AG20443 (cell line): ENCODE measurements at places on chromosomes 12 and 14.
A peak's percentile ranks its signal among the peaks of the same experiment; 100 is the strongest.

- DNase-seq = no peak
Observed at GRCh38 chr12:47773858-47774580, 981 bp downstream of the SLC48A1 start.

DNA sequence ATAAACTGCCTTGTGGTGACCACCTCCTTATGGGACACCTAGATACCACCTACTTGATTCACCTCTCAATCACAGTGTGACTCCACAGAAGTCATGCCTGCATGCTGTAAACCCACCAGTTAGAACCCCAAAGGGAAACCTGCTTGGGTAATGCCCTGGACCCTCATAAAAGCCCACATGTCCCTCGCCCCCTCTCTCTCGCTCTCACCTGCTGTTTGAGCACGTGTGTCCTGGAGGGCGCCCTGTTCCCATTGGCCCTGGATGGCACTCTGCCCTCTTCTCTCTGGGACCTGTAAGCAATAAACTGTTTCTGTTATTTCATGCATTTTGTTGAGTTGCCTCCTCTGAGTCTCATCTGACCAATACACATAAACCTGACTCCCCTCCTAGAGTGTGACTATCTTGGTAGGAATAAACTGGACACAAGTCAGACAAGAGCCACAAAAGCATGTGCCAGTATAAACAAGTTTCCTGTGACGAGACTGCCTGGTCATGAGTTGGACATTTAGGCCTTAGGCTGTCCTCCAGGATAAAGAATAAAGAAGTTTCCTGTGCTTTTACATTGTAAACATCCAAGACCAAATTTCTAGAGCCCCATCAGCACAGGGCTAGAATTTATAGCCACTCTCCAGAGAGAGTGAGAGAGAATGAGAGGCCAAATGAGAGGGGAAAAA is 8.6 kb downstream of the IFI27L2 start:
- peak; percentile 51 for DNase-seq

GRCh38 chr12:59833408-59833807 is 237.6 kb downstream of the SLC16A7 start:
- no peak for DNase-seq

DNA sequence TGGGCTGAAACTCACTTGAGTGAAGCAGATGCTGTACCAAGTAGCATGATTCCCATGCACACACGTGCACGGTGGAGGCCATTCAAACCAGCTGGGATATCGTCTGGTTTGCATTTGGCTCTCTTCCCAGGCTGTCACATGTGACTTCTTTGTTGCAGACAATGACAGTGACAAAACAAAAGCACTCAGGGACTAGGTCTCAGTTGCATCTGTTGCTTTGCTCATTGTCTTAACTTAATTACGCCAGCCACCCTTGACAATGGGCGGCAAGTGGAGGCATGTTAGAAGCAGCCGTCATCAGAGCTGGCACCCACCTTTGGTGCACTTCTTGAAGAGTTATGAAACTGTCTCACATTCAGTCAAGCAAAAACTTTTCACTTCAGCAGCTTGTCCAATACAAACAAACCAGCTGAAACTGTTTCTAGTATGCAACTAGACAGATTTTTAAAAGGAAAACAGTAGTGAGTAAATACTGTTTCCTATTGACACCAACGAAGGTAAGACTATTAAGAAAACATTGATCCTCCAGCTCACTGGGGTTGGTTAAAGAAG is 74.3 kb downstream of the IGF1 start:
- DNase-seq = peak; percentile 40

- peak; percentile 58 for DNase-seq
Observed at GRCh38 chr14:30005114-30005808, 77.6 kb upstream of the PRKD1 start.

DNA sequence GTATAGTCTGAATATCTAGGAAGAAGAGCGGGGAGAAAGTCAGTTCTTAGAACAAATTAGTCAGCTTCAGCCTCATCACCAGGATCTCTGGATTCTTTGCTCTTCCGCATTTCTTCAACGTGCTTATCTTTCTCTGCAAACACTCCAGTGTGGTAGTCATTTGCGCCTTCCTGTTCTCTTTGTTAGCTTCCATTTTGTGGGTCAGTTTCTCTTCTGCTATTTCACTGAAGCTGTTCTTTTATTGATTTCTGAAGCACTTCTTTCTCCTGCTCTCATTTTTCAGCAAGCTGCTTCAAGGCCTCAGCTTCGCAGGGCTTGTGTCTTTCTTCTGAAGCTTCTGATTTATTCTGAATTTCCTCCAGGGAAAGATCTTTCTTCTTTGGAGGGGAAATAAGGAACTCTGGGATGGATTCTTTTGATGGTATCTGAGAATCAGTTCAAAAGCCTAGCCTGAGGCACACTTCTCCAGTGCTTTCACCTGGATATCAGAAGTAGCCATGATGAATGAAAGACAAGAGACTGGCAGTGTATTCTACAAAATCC is 13.5 kb downstream of the AMN1 start:
- no peak for DNase-seq

- DNase-seq = no peak
Observed at GRCh38 chr14:46404865-46405811, 246.4 kb downstream of the RPL10L start.

DNA sequence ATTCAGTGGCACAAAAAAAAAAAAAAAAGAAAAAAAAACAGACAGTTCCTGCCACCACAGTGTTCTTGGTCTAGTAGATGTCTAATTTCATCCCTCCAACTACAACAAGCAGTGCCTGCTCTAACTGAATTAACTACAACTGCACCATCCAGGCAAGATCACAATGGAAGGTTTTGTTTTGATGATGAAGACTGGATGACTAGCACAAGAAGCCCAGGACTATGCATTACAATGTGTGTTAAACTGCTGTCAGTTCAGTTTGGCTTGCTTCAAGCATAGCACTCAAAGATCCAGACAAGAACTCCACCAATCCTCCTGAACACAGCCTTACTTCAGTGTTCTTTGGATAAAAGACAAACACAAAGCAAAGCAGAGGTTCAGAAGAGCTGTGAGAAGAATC is 279.9 kb downstream of the GRIN2B start:
- DNase-seq = no peak

DNA sequence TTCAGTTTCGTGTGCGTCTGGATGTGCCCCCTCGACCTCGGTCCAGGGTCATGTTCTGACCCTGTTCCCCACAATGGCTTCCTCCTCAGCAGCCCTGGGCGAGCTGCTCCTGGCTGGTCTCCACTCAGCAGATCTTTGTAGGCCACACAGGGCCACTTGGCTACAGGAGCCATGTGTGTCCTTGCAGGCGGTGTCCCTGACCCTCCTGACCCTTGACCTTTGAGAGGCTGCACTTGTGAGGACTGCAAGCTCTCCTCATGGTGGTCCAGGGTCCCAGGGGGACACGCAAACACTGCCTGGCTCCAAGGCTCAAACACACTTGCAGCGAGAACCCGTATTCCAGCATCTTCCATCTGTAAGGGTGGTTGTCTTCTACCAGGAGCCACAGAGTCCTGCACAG is 7.5 kb upstream of the SIVA1 start:
- no peak for DNase-seq

- peak; percentile 88 for DNase-seq
Observed at GRCh38 chr12:14260011-14260993, 105.2 kb upstream of the ATF7IP start.

DNA sequence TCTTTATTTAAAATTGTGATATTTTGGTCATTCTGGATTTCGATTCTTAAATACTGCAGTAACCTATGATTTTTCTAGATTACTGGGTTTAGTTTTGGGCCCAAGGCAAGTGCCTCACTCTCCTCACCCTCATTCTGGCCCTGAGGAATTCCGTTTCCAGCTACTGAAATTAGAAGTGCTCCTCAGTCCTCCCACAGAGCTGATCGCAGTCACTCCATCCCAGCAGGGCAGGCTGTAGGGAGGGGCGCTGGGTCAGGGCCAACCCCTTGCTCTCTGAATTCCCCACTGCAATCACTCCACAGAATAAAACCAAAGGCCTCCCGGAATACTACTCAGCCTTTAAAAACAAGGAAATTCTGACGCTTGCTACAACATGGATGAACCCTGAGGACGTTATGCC is 66.5 kb upstream of the DIO3 start:
- DNase-seq = no peak

GRCh38 chr14:51957950-51958349 is 31.4 kb upstream of the RTRAF start:
- no peak for DNase-seq

DNA sequence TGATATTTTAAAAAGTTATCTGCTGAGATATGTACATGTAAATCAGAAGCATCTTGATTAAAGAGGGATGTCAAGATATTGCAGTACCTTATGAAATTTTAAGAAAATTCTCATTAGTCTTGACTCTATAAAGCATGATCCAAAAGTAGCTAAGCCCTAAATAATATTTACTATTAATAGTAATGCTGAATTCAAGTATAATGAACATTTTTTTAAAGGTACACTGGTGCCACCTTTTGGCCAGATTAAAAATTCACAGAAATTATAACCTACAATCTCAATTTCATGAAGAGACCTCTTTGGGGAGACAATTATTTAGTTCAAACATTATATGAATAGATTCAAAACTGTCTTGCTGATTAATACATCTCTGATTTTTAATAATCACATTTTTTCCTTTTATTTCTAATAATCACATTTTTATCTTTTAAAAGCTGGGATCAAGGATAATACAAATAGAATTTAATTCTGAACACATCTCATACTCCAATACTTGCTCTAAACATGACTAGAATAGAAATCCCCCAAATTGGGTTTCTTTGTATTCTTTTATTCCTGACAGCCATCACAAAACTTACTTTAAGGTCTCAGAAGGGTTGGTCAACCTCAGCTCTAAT is 13.4 kb downstream of the AKAP5 start:
- peak; percentile 30 for DNase-seq

GRCh38 chr12:112852127-112852526 is 54.6 kb upstream of the OAS1 start:
- no peak for DNase-seq

GRCh38 chr14:86955771-86956354 is 1037.1 kb downstream of the GALC start:
- DNase-seq = no peak

GRCh38 chr12:129312048-129312447 is 458.8 kb downstream of the GLT1D1 start:
- DNase-seq = no peak

GRCh38 chr12:159156-159782 is 54.7 kb downstream of the SLC6A12 start:
- DNase-seq = no peak

DNA sequence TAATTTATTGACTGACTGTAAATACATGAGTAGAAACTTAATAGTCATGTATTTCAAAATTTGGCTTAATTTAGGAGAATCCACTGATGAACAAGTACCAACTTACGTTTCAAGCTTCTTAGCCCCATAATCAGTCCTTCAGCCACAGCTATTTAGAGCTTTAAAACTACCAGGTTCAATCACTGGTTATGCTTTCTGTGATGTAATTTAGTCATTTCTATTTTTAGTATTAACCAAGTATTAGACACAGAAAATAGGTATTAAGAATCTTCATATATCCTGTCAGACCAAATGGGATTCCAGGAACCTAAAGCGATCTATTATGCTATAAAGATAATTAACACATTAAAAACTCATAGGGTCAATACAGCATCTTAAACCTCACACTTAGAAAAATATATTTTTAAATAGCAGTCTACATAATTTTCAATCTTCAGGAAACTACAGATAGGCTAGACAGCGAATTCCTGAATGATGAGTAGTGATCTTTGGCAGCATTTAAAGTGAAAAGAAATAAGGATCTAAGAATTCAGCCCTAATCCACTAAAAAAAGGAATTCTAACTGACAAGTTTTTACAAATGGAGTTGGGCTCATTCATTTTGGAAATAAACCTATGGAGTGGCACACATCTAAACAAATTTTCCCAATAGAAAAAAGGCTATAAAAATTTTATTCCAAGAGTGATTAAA is 51.5 kb downstream of the ZC3H14 start:
- DNase-seq = peak; percentile 44

GRCh38 chr12:77667101-77667500 is 163.6 kb upstream of the NAV3 start:
- DNase-seq = no peak

DNA sequence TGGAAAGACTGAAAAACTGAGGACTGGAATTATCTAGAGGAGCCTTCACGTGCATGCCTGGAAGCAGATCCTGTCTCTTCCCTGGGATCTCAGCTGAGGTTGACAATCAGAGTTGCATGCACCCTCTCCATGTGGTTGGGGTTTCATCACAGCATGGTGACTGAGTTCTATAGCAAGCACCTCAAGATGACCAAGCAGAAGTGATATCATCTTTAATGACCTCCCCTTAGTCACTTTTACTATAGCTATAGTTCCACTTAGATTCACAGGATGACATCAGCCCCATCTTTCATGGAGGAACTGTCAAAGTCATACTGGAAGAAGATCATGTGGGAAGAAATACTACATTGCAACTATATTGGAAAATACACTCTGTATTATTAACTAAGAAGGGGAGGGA is 105.8 kb upstream of the ATXN7L3B start:
- no peak for DNase-seq

DNA sequence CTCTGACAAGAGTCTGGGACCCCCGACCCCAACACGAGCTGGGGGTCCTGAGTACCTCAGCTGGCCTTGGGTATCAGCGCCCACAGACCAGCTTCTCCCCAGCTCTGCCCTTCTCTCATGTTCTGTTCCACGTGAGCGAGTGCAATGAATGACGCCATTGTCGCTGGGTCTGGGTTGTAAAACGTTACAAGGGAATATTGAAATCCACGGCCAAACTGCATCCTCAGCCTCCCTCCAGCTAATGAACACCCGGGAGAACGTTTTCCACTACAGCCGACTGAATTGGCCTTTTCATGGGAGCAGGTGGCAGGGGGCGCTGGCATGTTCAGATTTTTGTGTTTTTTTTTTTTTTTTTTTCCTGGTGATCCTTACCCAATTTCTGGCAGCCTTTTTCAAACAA is 34.7 kb downstream of the TBX5 start:
- no peak for DNase-seq

DNA sequence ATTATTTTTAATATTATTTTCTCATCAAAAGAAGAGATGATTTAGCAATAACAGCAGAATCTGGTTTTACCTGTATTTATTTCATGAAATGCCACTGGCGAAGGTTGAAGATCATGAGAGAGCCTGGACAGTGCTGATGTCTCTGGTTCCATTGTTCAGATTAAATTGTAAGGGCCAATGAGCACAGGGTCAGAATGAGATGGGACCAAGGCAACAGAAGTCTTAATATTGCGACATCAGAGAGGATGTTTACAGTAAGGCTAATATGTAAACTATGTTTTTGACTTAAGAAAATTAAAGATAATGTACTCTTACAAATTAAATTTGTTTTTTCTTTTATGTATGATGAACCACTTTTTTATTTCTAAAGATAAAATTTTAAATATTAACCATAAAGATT is 35.2 kb upstream of the KLRD1 start:
- DNase-seq = no peak
